Cortex of kidney (tissue), 1 donor: ENCODE measurements at places on chromosomes 6 and 20.

DNA sequence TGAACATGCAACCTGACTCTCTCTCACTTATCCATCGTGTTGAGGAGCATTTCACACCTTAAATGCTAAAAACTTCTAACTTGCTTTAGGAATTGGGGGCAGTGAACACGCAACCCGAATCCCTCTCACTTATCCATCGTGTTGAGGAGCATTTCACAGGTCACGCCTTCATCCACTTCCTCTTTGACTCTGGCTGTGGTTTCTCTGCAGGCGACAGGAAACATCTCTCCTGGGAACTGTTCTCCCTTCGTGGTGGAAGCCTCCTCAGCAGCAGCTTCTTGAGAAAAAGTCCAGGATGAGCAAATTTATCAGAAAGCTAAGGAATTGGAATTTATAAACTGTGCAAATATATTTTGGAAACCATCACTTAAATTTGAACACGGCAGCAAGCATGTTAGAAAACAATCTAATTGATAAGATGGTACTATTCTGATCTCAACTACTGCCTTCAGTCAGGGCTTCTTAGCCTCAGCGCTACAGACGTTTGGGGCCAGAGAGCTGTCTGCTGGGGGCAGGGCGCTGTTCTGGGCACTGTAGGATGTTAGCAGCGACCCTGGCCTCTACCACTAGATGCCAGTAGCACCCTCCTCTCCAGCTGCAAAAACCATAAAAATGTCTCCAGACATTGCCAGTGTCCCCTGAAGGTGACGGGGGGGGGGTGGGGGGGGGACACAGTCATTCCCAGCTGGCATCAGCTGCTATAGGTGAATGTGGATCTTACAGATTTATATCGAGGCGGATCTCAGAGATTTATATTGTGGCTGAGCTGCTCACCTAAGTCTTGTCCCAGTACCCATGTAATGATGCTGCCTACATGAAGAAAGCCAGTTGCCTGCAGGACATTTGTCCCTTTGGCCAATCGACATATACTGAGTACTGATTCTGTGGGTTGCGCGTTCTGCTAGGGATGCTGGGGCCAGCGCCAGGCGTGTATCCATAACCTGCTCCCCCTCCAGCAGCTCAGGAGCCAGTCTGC lies 26.2 kb downstream of the CTCFL start:
- no peak for DNase-seq

- DNase-seq = no peak
These were observed 1.4 kb upstream of the ZNF217 start for GRCh38 chr20:53595018-53595378.

GRCh38 chr6:138291036-138291848 lies 73.0 kb upstream of the PBOV1 start:
- no peak for DNase-seq

GRCh38 chr6:45728674-45729073 lies 287.0 kb downstream of the CLIC5 start:
- DNase-seq = no peak

GRCh38 chr6:118783931-118784550 lies 109.9 kb upstream of the ASF1A start:
- no peak for DNase-seq

DNA sequence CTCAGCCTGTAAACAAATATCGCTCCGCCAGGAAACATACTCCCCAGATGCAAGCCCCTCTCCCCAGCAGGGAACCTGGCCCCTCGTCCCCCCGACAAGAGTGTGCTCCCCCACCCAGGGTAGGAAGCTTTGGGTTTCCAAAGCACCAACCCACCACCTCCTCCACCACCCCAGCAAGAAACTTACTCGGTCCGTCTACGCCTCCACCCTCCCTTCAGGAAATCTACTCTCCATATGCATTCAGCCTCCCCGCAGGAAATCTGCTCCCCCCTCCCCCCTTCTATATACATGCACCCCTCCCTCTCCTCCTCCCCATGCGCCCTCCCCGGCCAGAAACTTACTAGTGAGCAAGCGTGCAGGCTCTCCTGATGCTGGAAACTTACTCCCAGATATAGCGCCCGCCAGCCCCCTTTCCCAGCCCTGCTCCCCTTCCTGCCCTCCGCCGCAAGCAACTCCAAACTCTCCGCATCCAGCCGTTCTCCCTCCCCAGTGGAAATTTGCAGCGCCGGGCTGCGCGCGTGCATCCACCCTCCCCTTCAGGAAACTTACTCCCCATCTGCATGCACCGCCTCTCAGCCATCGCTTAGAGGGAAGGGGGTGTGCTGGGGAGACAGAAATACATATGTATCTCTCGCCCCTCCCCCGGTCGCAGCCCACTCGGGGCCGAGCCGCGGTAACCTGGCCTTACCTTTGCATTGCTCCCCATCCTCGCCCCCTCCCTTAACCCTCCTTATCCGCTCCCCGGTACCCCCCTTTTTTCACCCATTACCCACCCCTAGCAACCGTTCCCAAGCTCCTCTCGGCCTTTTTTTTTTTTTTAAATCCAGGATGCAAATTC lies at the start of gene TRERF1:
Gene TRERF1 (minus strand): TSS at position 594 of the 838 bp plus-strand sequence. CDS start 182,336 bp downstream, outside the sequence.
- DNase-seq = no peak

GRCh38 chr6:17389274-17389847 lies 4.0 kb upstream of the CAP2 start:
- no peak for DNase-seq
